ENCODE measurements at places on chromosomes 6 and 20.

- DNase-seq: no peak
These were observed 76.0 kb downstream of the SRC start for GRCh38 chr20:37421988-37422387.

DNA sequence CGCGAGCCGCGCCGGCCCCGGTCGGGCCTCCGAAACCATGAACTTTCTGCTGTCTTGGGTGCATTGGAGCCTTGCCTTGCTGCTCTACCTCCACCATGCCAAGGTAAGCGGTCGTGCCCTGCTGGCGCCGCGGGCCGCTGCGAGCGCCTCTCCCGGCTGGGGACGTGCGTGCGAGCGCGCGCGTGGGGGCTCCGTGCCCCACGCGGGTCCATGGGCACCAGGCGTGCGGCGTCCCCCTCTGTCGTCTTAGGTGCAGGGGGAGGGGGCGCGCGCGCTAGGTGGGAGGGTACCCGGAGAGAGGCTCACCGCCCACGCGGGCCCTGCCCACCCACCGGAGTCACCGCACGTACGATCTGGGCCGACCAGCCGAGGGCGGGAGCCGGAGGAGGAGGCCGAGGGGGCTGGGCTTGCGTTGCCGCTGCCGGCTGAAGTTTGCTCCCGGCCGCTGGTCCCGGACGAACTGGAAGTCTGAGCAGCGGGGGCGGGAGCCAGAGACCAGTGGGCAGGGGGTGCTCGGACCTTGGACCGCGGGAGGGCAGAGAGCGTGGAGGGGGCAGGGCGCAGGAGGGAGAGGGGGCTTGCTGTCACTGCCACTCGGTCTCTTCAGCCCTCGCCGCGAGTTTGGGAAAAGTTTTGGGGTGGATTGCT, 1.3 kb downstream of the VEGFA start:
- peak; percentile 77 for DNase-seq

- DNase-seq: no peak
These were observed 49.9 kb downstream of the TGM2 start for GRCh38 chr20:38115205-38115604.

DNA sequence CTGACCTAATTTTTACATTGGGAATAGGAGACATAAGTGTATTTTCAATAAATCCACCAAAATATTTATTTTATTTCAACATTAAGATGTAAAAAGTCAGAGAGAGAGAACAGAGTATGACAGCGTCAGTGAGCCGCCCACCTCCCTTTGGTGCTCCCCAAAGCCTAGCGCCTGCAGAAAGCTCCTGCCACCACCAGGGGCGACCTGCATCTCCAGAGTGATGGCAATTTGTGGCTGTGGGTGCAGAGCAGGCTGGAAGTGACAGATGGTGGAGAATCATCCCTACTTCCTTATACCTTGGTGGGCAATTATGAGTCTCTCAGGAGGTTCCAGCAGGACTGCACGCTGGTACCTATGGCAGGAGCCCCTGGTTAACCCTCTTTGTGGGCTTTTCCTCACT, 87.3 kb downstream of the PTPRT start:
- no peak for DNase-seq

DNA sequence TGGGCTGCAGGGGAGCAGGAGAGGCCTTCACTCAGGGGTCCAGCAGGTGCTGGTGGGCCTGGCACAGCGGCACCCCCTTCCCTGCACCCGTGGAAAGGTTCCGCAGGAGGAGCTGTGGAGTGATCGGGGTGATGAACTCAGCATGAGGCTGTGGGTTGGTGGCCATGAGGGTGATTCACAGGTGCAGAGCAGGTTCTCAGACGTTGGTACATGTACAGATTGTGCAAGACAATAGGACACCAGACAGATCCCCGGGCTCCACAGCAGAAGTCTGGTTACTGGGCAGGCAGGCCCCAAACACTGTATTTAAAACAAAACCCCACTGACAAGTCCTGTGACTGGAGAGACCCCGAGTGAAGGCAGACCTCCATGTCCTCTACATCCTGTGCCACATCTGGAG, 151.6 kb upstream of the CDH4 start:
- no peak for DNase-seq

DNA sequence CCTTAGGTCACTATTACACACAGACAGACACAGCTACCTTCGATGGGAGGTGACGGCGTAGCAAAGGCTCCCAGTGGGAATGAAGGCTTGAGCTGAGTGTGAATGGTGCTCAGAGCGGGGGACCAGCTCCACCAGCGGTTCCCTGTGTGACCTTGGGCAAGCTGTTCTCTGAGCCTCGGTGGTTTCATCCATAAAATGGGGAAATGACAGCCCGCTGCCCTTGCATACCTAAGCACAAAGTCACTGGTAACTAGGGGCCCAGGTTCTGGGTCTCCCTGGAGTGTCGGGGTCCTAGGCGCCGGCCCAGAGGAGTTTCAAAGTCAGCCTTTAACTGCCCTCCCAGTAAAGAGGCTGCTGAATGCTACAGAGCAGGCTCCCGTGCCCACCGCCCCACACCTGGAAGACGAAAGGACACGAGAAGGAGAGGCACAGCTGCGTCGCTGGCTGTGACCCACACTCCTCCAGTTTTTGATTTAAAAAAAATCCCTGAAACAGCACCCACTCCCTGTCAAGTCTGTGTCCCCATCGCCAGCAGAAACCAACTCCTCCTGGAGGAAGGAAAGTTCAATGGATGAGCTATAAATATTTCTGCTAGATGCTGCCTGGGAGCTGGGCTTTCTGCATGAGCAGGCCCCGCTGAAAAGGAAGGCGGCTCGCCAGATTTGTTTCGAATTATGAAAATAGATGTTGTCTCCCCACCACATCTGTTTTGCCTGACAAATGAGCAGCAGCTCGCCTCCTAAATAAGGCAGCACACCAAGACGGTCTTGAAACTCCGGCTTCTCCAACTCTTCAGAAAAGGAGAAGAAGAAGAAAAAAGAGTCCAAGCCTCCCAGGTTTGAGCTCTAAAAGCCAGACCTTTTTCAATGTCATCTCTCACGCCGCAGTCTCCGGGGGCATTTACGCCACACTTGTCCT, 27.4 kb downstream of the PMEPA1 start:
- peak; percentile 47 for DNase-seq

DNA sequence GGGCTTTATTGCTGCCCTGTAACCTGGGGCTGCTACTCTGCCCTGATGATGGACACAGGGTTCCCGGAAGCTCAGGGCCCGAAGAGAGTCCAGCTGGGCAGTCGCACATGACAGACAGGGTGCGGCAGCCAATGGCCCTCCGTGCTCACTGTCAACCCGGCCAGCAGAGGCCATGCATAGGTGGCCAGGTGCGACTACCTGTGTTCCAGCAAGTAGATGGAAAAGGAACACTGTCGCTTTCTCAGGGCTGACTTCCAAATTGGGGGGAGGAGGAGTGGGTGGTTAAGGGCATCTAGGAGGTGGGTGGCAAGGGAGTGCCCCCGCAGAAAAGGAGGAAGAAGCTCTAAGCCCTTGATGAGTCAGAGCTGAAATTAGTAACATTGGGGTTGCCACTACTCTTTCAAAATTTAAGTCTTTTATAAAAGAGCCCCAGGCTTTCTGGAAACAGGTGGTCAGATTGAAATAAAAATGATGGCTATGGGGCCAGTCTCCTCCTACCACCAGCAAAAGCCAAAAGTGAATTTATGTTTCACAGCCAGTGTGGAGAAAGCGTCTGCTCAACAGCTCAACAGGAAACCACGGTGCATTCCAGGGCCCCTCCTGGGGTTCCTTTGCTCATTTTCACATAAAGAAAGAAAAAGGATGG, 2.3 kb upstream of the RAMACL start:
- no peak for DNase-seq

Data from heart left ventricle (tissue), 16 donors.